ENCODE measurements at places on chromosomes 12 and 14.

- no peak for DNase-seq
Observed at GRCh38 chr14:98633380-98633779, 638.6 kb downstream of the BCL11B start.

DNA sequence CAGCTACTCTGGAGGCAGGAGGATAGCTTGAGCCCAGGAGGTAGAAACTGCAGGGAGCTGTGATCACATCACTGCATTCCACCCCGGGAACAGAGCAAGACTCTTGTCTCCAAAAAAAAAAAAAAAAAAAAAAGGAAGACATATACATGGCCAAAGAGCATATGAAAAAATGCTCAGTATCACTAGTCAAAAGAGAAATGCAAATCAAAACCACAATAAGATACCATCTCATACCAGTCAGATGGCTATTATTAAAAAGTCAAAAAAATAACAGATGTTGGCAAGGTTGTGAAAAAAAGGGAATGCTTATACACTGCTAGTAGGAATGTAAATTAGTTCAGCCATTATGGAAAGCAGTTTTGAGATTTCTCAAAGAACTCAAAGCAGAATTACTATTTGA is 174.8 kb upstream of the ATF7IP start:
- no peak for DNase-seq

DNA sequence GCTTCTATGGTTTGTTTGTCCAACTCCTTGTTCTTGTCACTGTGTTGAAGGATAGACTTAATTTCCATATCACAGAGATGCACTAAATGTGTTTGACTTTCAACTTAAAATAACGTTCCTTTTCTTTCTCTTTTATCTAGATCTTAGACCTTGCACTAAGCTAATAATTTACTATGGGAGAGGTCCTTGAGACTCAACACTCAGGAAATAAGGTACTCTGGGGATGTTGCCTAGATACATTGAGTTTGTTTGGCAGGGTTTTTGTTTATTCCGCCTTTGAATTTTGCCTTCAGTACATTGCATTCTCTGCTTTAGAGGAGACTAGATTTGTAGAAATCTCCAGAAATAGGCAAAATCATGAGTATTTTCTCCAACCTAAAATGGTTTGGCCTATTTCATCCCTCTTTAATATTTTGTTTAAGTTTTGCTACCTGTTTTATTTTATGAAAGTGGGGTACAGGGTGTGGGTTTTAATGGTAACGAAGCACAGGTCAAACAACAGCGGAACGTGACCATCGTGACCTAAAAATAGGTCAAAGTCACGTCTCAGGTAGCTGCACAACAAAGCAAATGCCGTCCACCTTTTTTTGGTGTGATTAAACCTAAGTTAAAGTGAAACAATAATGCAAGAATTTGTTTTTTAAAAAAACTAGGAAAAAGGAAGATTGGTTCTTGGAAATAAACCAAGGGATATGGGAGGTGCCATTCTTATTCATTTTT is 115.3 kb upstream of the CPSF6 start:
- DNase-seq, result no peak

DNA sequence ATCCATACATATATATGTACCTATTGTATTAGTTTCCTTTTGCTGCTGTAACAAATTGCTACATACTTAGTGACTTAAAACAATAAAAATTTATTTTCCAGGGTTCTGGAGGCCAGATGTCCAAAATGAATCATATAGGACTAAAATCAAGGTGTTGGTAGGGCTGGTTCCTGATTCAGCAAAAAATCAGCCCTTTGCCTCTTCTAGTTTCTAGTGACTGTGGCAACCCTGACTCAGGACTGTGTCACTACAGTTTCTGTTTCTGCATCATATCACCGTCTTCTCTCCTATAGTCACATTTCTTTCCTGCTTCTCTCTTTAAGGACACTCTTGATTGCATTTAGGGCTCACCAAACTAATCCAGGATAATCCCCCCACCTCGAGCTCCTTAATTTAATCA is 386.3 kb upstream of the TBX3 start:
- no peak for DNase-seq

- DNase-seq, result no peak
Observed at GRCh38 chr12:58425481-58426392, 484.4 kb downstream of the ATP23 start.

DNA sequence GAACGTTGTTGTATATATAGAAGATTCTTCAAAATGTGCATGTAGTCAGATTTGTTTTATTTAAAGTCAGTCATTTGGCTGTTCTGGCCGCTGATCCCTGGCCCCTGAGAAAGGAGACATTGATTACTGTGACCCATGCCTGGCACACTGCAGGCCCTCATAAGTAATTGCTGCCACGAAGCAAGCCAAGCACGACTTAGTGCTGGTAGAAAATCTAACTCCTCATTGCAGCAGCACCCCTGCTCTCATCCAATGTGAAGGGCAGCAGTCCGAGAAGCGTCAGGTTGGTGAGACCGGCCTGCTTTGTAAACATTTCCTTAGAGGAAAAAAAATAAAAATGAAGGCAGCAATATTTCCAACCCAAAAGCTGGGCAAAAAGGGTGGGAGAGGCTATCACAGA is 22.8 kb upstream of the TMTC2 start:
- DNase-seq, result no peak

GRCh38 chr12:114894076-114894475 is 210.1 kb upstream of the TBX3 start:
- no peak for DNase-seq

DNA sequence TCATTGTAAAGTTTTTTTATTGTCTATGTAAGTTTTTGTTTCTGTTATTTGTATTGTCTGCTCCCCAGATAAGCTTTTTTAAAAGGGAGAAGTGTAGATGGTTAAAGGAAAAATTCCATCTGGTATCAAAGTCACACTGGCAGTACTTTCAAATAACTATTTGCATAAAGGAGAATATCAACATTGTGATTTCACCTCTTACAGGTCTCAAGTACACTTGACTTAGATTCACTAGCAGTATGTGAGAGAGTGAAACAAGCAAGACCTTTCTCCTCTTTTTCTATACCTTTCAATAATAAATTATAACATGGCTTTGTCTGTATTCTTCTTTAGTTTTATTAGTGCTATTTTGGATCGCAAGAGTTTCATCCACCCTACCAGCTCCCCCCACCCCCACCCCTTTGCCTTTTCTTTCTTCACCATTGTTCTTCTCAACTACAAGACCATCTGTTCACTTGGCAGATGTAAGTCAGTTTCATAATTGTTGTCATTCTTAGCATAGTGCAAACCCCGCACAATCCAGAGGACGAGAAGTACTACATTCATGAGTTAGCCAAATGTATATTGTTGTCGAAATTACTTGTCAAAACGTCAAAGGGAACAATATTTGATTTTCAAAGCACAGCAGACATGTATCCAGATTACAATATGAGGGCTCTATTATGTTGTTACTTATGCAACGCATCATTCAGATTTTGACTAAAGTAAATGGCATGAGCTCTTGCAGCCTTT is 602.7 kb upstream of the FLRT2 start:
- DNase-seq, result no peak

All from stimulated activated CD4-positive, alpha-beta T cell treated with anti-CD3 and anti-CD28 coated beads, Interleukin-1b, Interleukin-23, amount 100 ng/mL, for 4 hours (primary cell).